Tibial nerve (tissue), 4 donors: ENCODE measurements at places on chromosomes 1 and 21. TPM values are rescaled to one million over a fixed set of nuclear protein-coding genes. Genes with fewer than 3 reads are reported as not detected.

The SYCP1 gene
- total RNA-seq, result not detected

The LY9 gene
- not detected for total RNA-seq

The C4BPB gene
- total RNA-seq, result not detected

The DEPDC1 gene
- total RNA-seq, result not detected

The ADAM30 gene
- not detected for total RNA-seq

The SPRR5 gene
- total RNA-seq, result not detected

- DNase-seq, result no peak
Measured at GRCh38 chr1:75708910-75709309, 15.6 kb upstream of the ACADM start.

- no peak for DNase-seq
Measured at GRCh38 chr1:17908945-17909344, 153.8 kb downstream of the ACTL8 start.

DNA sequence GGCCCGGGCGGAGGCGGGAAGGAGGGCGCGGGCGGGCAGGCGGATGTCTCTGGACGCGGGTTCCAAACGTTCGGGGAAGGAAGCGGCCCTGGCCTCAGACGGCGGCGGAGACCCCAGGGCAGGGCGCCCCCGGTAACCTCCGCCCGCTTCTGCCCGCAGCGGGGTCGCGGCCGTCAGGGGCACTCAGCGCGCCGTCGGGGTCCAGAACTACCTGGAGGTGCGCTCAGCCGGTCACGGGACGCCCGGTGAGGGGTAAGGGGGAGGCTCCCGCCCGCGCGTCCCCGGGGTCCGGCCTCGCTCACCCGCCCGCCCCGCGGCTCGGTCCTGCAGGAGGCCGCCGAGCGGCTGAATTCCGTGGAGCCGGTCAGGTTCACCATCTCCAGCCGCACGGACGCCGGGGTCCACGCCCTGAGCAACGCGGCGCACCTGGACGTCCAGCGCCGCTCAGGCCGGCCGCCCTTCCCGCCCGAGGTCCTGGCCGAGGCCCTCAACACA is 406 bp downstream of the PUSL1 start:
- DNase-seq, result no peak

- no peak for DNase-seq
Measured at GRCh38 chr1:220775240-220775853, 11.4 kb upstream of the MTARC1 start.

GRCh38 chr1:186498695-186499389 is 37.9 kb upstream of the PDC start:
- no peak for DNase-seq

- DNase-seq, result no peak
Measured at GRCh38 chr1:190649553-190649952, 171.9 kb upstream of the BRINP3 start.

DNA sequence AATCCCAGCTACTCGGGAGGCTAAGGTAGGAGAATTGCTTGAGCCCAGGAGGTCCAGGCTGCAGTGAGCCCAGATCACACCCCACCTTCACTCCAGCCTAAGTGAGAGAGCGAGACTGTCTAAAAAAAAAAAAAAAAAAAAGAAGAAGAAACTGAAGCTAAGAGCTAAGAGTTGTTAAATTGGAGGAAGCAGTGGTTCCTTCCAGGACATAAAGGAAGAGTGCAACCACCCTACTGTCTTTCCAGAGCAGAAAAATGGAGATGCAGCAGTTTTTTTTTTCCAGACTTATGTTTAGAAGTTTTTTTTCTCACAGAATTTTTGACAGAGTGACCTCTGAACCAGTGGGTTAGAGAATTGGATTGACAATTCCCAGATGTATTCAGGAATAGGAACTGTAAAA is 88.7 kb downstream of the HLX start:
- DNase-seq, result no peak
